ENCODE measurements at places on chromosomes 12 and 14. TPM values are rescaled to one million over a fixed set of nuclear protein-coding genes. Genes with fewer than 3 reads are reported as not detected.

DNA sequence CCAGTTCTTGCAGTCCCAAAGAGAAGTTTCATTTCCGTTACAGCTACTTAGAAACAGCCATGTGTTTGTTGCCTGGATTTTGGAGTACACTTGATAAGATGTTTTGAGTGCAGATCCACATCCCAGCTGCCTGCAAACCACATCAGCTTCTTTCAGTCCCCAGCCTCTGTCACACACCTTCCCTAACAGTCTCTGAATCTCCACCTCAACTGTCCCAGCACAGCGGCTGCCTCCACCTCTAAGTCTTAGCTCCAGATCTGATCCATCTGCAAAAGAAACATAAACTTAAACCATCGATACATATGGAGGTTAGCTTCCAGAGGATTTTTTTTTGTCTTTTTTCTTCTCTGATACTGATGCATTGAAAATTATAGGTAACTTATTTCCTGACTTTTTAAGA, 8.4 kb downstream of the CD163 start:
- H3K27ac ChIP-seq, result no peak overlapping the region
- H3K4me3 ChIP-seq, result peak overlapping the region; percentile 97
- peaks cover 16% of the 10 kb centered on the region for H3K36me3 ChIP-seq
- H3K4me1 ChIP-seq, result peaks cover 18% of the 10 kb centered on the region
- DNase-seq, result no peak
- no peaks in the 10 kb centered on the region for H3K27me3 ChIP-seq

GRCh38 chr14:76755610-76756370, 5.5 kb upstream of the VASH1 start:
- H3K36me3 ChIP-seq, result no peaks in the 10 kb centered on the region
- DNase-seq, result peak; percentile 10
- no peaks in the 10 kb centered on the region for H3K27me3 ChIP-seq
- no peak overlapping the region for H3K4me3 ChIP-seq
- no peaks in the 10 kb centered on the region for H3K4me1 ChIP-seq

- no peaks in the 10 kb centered on the region for H3K36me3 ChIP-seq
- DNase-seq, result no peak
- no peak overlapping the region for H3K27ac ChIP-seq
These were observed 118.6 kb downstream of the TRMT5 start for GRCh38 chr14:60862283-60862682.

DNA sequence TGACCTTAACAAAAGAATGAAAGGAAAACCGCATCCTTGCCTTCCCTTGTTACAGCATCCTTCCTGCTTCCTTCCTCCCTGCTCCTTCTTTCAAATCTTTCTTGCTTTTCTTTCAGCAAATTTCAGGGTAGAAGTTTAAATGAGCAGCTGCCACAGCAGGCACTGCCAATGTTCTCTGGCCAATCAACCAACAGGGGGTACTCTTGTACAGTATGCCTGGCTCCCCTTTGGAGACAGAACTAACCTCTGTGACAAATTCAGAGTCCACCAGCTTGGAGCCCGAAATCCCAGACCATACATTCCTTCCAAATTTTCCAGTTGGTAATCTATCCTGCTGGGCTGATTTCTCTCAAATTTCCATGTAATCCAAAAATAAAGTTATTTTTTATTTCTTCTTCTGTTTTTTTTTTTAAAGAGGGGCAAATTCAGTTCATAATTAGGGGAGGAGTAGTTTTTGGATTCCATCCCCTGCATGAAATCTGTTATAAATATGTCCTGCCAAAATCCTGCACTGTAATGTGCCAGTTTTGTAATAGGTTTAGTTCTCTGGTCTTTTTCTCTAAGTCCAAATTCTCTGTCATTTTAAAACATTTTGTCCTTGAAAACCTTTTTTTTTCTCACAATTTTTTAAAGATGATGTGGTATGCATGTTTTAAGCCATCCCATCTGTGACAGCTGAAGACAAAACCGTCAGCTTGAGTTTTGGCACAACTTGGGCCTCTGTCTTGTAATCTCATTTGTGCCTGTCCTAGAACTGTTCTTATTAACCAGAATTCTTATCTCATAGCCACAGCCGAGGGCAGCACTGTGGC, 610.0 kb upstream of the LMO3 start:
- DNase-seq, result no peak
- no peak overlapping the region for H3K27ac ChIP-seq
- H3K27me3 ChIP-seq, result no peaks in the 10 kb centered on the region
- H3K4me3 ChIP-seq, result no peak overlapping the region
- H3K36me3 ChIP-seq, result no peaks in the 10 kb centered on the region

GRCh38 chr12:65891987-65892481, 67.8 kb downstream of the HMGA2 start:
- no peaks in the 10 kb centered on the region for H3K27me3 ChIP-seq
- H3K4me3 ChIP-seq, result no peak overlapping the region
- no peak overlapping the region for H3K27ac ChIP-seq
- H3K36me3 ChIP-seq, result no peaks in the 10 kb centered on the region
- H3K4me1 ChIP-seq, result no peaks in the 10 kb centered on the region

DNA sequence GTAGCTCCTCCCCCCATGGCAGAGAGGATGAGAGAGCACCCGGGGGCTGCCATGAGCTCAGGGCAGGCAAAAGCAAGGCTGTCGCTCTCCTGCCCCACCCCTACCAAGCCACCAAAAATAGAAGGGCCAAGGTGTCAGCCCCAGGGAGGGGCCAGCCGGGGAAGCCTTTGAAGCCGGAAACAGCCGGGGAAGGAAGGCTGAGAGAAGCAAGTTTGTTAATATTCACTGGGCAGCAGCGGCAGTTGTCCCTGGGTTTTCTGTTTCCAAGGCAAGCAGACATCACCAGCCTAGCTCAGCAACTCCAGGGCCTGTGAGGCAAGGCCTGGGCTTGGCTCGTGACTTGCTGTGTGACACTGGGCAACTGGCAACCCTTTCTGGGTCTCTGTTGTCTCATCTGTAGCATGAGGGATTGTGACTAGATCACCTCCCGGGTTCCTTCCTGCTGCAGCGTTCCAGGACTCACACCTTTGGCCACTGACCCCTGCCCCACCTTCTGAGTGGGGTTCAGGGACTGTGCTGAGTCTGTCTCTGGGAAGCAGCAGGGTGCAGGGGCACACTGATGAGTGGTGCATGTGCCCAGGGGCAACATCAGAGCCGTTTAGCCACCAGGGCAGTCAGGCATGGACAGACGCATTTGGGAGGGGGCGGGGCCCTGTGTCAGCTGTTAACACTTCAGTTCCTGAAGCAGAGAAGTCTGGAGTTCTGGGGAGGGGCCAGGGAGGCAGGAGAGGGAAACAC, 24.3 kb downstream of the SYNDIG1L start:
- DNase-seq, result no peak
- H3K4me3 ChIP-seq, result no peak overlapping the region
- H3K27me3 ChIP-seq, result no peaks in the 10 kb centered on the region
- no peaks in the 10 kb centered on the region for H3K4me1 ChIP-seq
- no peak overlapping the region for H3K27ac ChIP-seq
- H3K36me3 ChIP-seq, result no peaks in the 10 kb centered on the region

DNA sequence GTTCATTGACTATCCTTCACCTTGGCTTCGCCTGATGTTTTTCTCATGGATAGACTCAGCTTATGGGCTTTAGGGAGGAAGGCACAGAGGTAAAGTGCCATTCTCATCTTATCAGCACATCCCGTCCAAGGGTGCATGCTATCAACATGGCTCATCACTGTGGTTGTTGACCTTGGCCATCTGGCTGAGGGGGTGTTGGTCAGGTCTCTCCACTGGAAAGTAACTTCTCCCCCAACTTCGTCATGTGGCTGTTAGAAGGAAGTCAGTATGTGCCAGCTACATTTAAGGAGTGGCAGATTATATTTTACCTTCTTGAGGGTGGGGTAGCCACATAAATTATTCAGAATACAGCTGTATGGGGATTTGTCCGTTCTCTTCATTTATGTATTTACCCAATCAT, 68.9 kb downstream of the EML1 start:
- no peak overlapping the region for H3K27ac ChIP-seq
- no peak overlapping the region for H3K4me3 ChIP-seq
- peaks cover 17% of the 10 kb centered on the region for H3K4me1 ChIP-seq
- DNase-seq, result no peak

DNA sequence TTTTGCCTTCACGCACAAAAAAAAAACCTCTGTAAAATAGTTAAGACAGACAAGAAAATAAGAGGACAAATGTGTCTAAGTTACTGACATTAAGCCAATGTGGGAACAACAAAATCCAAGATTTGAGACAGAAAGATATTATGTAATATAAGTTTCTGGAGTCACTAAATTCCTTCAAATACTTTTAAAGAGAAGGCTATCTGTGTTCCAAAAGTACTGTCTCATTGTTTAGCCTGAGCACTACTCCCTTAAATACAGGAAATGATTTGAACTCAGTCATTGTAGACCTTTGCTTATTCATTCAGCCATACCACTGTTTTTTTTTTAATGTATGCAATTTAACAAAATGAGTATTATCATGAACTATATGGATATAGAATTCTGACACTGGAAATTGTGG, 82.7 kb upstream of the KITLG start:
- no peaks in the 10 kb centered on the region for H3K4me1 ChIP-seq
- H3K27me3 ChIP-seq, result peaks cover 3% of the 10 kb centered on the region
- no peak overlapping the region for H3K27ac ChIP-seq
- DNase-seq, result no peak

DNA sequence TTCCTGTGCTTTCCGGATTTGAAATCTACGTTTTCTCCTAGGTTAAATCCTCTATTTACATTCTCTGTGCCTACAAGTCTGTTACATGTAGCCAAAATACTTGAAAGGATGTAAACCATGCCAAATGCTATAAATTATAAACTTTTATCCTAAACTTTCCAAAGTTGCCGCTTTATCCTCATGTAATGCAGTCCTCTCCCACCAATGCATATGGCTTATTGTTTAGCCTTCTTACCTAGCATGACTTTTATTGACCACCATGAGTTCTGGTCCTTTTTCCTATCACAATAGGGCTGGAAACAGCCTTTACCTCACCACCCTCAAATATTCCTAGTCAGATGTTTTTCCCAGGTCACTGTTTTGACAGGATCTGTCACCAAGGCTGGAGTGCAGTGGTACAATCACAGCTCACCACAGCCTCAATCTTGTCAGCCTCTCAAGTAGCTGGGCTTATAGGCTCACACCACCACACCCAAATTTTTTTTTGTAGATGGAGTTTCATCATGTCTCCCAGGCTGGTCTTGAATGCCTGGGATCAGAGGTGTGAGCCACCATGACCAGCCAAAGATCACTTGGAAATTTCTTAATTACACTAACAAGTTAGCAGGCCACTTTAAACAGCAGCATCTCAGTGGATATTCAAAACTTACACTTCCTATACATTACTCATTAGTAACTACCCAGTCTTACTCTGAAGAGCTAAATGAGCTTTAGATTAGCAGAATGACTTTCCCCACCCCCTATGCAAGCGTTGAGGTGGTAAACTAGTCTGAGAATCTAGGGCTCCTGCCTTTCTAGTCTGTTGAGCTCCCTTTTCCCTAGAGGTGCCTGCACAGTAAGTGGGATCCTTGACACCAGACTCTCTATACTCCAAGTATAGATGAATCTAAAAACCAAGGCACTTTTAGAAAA, 4.1 kb downstream of the TUBA1B start:
- H3K27me3 ChIP-seq, result no peaks in the 10 kb centered on the region
- H3K27ac ChIP-seq, result no peak overlapping the region
- H3K36me3 ChIP-seq, result peaks cover 4% of the 10 kb centered on the region
- H3K4me1 ChIP-seq, result peaks cover 2% of the 10 kb centered on the region
- no peak for DNase-seq

GRCh38 chr12:87439990-87440827, 589.0 kb downstream of the C12orf50 start:
- no peak overlapping the region for H3K27ac ChIP-seq
- no peaks in the 10 kb centered on the region for H3K36me3 ChIP-seq
- no peak for DNase-seq
- H3K4me3 ChIP-seq, result no peak overlapping the region
- H3K27me3 ChIP-seq, result no peaks in the 10 kb centered on the region

GRCh38 chr12:121934309-121934664, 15.9 kb downstream of the CFAP251 start:
- H3K36me3 ChIP-seq, result no peaks in the 10 kb centered on the region
- no peak overlapping the region for H3K4me3 ChIP-seq
- DNase-seq, result no peak
- no peaks in the 10 kb centered on the region for H3K4me1 ChIP-seq

DNA sequence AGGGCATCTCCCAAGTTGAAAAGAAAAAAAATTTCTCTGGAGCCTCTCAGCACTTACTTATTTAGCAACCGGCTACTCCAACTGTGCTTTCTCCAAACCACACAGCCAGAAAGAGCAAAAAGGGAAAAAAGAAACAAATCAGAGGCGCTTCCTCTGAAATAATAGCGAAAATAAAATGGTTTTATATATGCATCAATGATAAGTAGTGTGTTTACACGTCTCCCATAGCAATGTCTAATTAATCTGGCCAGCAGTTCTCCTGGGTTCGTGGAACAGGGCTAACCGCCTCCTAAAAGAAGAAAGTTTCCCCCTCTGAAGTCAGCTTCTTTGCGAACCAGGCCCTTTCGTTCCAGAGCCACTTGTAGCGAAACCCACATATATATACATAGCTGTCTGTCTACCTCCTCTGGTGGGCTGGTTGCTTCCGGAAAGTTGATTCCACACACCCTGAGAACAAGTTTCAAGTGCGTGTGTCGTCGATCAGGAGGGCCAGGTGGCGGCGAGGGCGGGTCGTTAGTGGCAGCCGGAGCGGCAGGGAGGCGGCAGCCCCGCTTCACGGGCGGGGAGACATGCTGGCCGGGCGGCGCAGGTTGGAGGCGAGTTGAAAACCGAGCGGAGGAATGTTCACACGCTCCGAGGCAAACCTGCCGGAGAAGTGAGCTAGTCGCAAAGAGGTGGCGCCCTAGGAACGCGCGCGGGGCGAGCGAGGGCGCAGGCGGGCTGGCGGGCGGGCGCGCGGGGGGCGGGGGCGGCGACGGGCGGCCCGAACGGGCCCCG, 2.7 kb downstream of the PTHLH start:
- H3K27ac ChIP-seq, result no peak overlapping the region
- no peaks in the 10 kb centered on the region for H3K36me3 ChIP-seq
- H3K4me3 ChIP-seq, result peak overlapping the region; percentile 62
- H3K27me3 ChIP-seq, result peaks cover 3% of the 10 kb centered on the region
- DNase-seq, result peak; percentile 39
- peaks cover 20% of the 10 kb centered on the region for H3K4me1 ChIP-seq

DNA sequence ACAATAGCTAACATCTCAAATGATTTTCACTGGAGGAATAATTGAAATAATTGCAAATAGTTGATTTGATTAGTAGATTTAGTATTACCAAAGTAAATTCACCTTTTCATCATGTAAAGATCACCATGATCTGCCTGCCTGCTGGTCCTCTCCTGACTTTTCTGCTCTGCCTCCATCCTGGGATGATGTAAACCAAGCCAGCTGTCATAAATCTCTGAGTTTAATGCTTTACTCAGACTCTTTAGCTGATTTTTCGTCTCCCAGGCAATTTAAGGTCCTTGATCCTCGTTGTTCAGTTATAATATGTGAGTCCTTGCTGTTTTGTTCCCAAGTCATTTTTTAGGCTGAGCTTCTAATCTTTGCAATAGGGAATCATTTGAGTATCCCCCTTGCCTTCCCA, 138.0 kb downstream of the ANO4 start:
- H3K36me3 ChIP-seq, result no peaks in the 10 kb centered on the region
- H3K4me3 ChIP-seq, result no peak overlapping the region
- no peak overlapping the region for H3K27ac ChIP-seq

The KRT5 gene
- not detected for total RNA-seq

The SCFD1 gene
- total RNA-seq, result 82.1 TPM

The TAS2R20 gene
- 1.4 TPM for total RNA-seq

The RNASE2 gene
- total RNA-seq, result 27.0 TPM

The COCH gene
- 0.33 TPM for total RNA-seq

The PIP4K2C gene
- 6.5 TPM for total RNA-seq

The INSM2 gene
- total RNA-seq, result under 0.01 TPM
